ENCODE measurements at places on chromosomes 6 and 20.

GRCh38 chr6:151002491-151002935, 137.0 kb downstream of the MTHFD1L start:
- DNase-seq = no peak

DNA sequence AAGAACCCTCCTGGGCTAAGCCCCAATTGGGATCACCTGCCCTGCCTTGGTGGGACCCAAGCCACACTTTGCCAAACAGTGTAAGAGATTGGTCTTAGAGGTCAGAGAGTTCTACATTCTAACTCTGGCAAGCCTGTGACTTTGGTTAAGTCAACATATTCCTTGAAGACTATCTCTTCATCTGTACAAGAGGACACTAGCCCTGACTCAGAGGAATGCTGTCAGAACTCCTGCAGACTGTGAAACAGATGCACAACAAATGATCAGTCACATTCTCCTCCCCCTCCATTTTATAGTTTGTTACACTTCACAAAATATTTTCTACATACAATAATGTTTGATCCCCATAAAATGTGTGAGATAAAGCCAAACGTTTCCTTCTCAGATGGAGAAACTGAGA, 91.7 kb upstream of the EPB41L1 start:
- DNase-seq = no peak

DNA sequence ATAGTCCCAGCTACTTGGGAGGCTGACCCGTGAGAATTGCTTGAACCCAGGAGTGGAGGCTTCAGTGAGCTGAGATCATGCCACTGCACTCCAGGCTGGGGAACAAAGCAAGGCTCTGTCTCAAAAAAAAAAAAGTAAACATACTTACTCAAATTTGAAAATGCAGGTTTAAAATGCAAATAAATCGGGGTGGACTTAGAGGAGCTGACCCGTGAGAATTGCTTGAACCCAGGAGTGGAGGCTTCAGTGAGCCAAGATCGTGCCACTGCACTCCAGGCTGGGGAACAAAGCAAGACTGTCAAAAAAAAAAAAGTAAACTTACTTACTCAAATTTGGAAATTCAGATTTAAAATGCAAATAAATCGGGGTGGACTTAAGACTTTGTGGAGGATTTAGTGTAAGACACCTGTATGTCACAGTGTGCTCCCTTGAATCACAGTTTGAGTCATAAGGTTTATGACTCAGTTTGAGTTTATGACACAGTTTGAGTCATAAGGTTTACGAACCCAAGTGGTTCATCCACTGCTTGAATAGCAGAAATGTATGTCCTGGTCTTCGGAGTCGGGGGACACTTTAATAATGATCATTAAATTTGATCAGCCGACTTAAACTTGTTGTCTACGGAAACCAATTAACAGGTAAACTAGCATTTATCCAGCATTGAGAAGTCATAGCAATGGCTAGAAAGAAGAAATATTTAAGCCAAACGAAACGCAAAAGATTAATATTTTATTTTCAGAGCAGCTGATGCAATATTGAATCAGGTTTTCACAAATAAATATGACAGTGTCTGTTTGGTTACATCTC, 6.8 kb upstream of the MRPS10 start:
- no peak for DNase-seq

DNA sequence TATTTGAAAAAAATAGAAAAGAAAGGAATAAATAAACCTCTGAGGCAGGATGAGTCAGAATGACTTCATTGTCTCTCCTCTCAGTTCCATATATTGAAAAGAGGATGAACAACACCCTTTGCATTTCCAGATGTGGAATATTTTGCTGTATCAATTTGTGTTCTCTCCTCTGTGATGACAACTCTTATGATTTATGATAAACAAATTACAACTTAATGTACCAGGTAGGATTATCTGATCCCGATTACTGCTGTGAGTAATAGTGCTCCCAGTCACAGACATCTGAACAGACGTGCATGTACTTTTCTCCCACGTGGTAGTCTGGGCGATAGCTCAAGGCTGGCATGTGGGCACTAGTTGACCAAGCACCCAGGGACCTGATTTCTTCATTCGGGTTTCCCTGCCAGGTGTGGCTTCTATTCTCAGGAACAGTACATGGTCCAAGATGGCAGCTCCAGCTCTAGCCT, 142.1 kb upstream of the SULF2 start:
- no peak for DNase-seq

GRCh38 chr20:43748274-43748673, 21.5 kb upstream of the GTSF1L start:
- DNase-seq = no peak

GRCh38 chr20:61993058-61993457, 72.6 kb downstream of the TAF4 start:
- DNase-seq = no peak
